Stimulated activated CD4-positive, alpha-beta T cell treated with anti-CD3 and anti-CD28 coated beads, Interleukin-4, amount 100 ng/mL, for 48 hours (primary cell): ENCODE measurements at places on chromosomes 2 and 18.
A peak's percentile ranks its signal among the peaks of the same experiment; 100 is the strongest.

DNA sequence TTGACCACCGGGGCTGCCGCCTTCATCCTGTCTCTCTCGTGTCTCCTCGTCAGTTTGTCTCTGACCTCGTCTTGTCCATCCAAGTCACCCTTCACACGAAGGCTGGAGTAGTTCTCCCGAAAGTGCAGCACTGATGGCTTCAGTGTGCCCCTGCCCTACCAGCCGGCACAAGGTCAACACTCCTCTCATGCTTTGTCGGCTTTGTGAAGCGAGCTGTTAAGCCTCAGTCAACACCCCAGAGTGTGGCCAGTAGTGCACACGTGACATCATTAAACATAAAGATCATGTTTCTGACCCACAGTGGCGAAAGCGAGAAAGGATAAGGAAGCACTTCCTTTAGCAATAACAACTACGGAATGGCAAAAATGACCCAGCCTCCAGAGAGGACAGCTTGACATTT is 23.2 kb downstream of the ACKR3 start:
- no peak for DNase-seq

DNA sequence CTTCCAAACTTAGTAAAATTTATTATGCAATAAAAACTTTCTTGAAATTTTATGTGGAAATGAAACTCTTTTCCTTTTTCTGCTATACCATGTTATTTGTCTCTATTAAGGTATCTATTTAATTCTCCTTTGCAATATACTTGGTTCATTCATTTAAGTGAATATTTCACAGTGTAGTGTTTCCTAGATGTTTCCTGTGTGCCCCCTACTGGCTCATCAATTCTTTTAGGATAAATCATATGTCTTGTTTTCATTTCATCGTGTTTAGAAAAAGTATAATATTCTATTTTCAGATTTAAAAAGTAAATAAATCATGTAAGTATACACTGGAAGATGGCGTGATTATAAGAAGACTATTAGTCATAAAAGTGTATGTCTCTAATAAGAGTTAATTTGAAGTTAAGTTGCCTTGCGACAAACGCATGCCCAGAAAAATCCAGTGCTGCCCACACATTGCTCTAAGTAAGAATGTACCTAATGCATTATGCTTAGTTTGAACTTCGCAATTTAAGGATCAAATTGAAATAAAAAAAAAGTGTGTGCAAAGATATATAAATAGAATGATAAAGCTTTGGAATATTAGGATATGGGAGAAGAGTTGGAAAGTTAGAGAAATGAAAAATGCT is 525.4 kb downstream of the KCNJ3 start:
- DNase-seq = no peak

- DNase-seq = no peak
These were observed 78.3 kb upstream of the MAP4K4 start for GRCh38 chr2:101619191-101619591.

DNA sequence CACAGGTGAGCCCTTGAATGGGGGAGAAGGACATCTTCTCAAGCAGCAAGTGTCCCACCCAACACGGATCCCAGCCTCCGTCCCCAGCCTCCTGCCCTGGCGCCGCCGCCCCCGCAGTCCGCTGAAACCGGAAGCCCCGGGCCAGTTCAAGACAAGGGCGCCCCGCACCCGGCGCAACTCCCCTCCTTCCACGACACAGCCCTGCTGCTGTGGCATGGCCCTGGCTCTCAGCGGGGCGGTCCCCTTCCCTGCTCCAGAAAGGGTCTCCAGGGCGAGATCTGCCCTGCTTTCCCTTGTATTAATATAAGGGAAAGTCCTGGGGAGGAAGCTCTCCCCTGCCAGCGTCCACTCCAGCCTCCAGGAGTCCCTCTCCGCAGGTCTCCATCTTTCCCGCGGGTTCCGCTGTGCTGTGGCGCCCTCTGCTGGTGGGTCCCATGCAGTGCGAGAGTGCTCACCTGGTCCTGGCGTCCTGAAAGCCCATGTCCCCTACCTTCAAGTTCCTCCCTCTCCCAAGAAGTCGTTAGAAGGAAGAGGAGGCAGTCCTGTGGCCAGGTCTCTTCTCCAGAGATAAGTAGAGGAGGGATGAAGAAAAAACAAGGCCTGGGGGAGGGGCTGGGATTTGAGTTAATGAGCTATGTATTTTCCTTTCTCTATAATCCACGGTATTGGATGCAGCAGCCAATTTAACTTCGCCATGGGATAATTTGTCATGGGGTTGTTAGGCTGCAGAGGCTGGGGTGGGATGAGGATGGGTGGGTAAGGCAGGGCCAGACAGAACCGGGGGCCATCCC is 176.0 kb downstream of the SMAD2 start:
- DNase-seq = peak; percentile 73

DNA sequence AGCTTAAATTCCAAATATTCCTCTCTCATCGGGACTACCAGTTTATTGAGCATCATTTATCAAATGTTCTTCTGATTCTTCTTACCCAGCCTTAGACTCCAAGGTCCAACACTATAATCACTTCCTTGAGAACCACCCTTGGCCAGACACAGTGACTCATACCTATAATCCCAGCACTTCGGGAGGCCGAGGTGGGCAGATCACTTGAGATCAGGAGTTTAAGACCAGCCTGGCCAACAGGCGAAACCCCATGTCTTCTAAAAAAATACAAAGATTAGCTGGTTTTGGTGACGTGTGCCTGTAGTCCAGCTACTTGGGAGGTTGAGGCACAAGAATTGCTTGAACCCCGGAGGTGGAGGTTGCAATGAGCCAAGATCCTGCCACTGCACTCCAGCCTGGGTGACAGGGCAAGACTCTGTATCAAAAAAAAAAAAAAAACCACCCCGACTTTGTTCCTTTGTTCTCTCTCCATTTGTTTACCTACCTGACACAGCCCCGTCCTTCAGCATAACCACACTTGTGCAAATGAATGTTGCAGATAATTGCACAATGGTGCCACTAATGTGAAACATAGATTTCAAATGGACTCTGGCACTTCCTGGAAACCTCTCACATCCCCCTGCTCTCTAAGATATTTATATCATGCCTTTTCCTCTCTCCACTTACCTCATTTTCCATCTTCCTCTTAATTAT is 38.9 kb upstream of the LPIN2 start:
- no peak for DNase-seq

GRCh38 chr2:121501031-121501430 is 29.6 kb upstream of the RNU4ATAC start:
- DNase-seq = no peak

DNA sequence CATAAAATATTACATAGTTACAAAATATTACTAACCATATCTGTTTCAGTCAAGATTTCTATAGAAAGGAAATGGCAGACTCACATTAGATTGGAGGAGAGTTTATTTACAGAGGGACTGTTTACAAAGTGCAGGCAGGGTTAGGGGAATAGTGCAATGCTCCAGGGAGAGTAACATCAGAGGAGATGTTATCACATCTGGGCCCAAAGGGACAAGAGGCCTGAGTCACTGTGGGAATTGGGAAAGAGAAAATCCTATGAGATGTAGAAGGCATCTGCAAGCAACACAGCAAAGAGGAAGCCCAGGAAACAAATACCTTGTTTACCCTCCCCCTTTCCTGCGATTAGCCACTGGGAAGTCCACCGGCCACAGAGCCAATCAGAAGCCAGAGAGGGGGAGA is 227.3 kb upstream of the TANK start:
- DNase-seq = no peak

- no peak for DNase-seq
These were observed 36.0 kb upstream of the TEX51 start for GRCh38 chr2:126862730-126863129.

GRCh38 chr2:180003073-180003472 is 4.0 kb downstream of the CWC22 start:
- DNase-seq = no peak

DNA sequence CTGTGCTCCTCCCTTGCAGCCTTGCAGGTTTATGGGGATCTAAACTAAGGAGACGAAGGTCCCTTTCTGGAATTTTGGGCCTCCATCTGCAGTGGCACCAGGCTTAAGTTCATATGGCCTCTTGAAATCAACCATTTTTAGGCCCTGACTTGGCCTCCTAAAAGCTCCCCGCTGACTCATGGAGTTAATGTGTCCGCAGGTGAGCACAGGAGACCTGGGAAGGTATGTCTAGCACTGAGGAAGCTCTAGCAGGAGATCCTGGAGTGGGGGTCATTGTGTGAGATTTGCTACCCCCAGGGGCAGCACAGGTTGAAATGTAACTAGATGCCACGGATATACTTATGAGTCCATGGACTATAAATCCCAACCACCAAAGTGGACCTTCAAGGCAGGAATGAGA is 95.9 kb upstream of the CELF4 start:
- DNase-seq = no peak

DNA sequence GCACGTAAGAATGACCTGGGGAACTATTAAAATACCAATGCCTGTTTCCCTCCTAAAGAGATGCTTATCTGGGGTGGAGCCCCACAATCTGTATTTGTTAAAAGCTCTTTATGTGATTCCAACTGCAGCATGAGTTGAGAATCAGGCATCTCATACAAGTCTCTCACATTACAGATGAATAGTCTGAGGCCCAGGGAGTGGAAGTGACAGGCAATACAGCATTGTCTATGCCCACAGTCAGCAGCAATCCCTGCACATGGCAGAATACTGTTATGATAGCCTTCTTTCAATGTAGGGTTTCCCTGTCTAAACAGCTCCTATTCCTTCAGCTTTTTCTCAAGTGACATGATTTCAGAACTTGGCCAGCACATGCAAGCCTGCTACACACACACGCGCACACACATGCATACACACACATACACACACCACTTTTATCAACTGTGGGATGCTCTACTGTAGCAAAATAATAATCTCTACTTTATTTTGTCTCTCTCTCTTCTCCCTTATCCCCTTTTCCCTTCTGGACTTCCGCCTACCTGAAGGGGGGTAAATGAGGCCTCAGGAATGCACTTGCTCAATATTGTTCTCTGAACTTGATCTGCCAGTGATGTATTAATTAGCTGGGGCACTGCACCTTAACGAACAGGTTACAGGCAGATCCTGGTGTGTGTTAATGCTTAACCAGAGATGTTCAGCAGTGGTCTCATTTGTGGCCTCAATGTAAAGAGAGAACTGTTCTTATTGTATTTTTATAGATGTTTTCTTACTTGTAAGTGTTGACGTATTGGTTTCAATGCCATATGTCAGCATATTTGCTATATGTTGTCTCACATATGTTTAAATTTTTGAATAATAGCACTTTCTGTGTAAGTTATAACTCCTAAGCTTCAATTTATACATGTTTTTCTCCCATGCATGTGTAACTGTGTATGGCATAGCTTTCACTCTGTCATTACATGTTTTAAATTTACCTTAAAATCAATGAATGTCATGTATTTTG is 116.0 kb downstream of the SETBP1 start:
- no peak for DNase-seq

GRCh38 chr18:69655816-69656215 is 255.1 kb downstream of the DOK6 start:
- no peak for DNase-seq

- no peak for DNase-seq
These were observed 194.0 kb downstream of the MBD2 start for GRCh38 chr18:54030434-54030833.

GRCh38 chr2:8753609-8754008 is 71.8 kb downstream of the ID2 start:
- no peak for DNase-seq

DNA sequence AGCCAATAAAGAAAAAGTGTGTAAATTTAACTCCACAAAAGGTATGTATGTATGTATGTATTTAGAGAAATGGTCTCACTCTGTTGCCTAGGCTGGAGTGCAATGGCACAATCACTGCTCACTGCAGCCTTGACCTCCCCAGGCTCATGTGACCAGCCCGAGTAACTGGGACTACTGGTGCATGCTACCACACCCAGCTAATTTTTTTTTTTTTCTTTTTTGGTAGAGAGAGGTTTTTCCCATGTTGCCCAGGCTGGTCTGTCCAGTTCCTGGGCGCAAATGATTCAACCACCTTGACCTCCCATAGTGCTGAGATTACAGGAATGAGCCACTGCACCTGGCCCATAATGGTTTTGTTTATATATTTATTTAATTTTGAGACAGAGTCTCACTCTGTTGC is 67.1 kb downstream of the CERKL start:
- DNase-seq = no peak

DNA sequence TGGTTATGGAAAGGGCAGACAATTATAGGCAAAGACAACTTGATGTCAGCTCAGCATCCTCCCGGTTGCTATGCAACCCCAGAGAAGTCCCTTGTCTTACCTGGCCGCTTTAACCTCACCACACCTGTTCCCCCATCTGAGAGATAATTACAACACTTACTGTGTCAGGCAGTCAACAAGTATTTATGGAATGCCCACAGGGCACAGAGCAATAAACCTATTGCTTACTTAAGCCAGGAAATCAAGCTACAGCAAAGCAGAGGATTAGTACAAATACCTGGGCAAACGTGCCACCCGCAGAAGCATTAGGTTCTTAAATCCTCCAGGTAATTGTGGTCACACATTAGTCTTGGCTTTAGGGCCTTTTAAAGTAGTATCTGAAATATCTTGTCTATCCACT is 320.4 kb upstream of the REV1 start:
- no peak for DNase-seq
